Activated CD4-positive, alpha-beta T cell treated with anti-CD3 and anti-CD28 coated beads for 4 hours (primary cell): ENCODE measurements at places on chromosomes 6 and 20.

GRCh38 chr6:26087284-26088115, at the start of gene HFE:
Gene HFE (plus strand): TSS chr6:26087429. CDS start chr6:26087441, 12 bp downstream.
- peak; percentile 29 for DNase-seq

DNA sequence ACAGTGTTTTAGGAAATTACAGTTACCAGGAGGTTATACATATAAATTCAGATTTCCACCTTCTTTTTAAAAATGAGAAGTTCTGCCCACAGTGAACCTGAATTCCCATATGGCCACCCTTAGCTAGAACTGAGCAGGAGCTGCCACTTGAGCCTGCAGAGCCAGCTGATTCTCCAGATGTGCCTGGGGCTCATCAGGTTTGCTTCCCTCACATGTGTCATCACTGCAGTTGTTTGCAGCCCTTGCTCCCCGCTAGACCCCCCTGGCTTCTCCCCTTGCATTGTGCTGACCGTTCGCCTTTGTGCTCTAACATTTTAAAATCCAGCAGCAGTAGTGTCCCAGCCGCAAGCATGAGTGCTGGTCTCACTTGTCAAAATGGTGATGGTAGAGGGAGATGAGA, 131.1 kb downstream of the UTRN start:
- no peak for DNase-seq

DNA sequence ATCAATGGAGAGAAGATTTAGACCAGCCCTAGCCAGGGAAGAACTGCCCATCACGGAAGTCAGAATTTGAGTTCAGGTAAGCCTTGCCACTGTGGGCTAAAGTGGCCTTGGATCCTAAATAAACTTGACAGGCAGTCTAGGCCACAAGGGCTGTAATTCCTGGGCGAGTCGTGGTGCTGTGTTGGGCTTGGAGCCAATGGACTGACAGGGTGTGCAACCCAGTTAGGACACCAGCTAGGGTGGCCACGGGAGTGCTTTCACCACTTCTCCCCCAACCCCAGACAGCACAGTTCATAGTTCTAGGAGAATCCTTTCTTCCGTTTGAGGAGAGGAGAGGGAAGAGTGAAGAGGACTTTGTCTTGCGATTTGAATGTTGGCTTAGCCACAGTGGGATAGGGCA, 422.4 kb downstream of the DOK5 start:
- DNase-seq, result no peak

- no peak for DNase-seq
Observed at GRCh38 chr20:51381557-51381956, 161.0 kb downstream of the NFATC2 start.

- DNase-seq, result no peak
Observed at GRCh38 chr6:42821846-42822245, 40.0 kb downstream of the BICRAL start.

- no peak for DNase-seq
Observed at GRCh38 chr6:151804585-151805285, 2.7 kb upstream of the ESR1 start.

DNA sequence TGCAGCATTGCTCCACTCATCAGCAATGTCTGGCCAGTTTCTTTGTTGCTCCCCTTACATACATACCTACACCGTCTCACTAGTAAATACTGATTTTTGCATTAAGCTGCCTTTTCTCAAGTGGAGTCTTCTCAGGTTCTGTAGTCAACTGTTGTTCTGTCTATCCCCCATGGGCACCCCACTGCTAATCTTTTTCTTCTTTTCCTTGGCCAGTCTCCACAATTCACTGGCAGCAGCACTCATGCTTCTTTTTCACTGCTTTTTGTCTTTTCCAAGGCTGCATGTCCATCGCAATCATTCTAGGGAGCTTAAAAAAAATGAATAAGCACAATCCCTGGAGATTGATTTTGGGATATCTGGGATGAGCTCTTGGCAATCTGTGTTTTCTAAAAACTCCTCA, 10.3 kb upstream of the ERVFRD-1 start:
- DNase-seq, result no peak

GRCh38 chr20:52736507-52736906, 235.7 kb upstream of the TSHZ2 start:
- no peak for DNase-seq

DNA sequence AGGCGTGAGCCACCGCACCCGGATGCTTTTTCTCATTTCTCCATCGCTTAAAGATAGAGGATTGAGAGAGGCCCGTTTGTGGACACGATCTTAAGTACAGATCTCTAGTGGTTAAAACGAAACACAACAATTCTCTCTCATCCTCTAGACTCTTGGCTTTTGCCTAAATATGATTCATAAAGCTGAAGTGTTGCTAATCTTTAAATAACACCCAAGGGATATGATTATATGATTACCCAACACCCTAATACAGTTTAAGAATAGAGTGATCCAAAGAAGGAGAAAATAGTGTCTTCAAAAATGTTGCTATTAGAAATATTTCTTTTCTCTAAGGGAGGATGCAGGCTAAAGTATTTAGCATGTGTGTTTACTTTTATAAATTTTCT, 50.4 kb downstream of the MTHFD1L start:
- no peak for DNase-seq

DNA sequence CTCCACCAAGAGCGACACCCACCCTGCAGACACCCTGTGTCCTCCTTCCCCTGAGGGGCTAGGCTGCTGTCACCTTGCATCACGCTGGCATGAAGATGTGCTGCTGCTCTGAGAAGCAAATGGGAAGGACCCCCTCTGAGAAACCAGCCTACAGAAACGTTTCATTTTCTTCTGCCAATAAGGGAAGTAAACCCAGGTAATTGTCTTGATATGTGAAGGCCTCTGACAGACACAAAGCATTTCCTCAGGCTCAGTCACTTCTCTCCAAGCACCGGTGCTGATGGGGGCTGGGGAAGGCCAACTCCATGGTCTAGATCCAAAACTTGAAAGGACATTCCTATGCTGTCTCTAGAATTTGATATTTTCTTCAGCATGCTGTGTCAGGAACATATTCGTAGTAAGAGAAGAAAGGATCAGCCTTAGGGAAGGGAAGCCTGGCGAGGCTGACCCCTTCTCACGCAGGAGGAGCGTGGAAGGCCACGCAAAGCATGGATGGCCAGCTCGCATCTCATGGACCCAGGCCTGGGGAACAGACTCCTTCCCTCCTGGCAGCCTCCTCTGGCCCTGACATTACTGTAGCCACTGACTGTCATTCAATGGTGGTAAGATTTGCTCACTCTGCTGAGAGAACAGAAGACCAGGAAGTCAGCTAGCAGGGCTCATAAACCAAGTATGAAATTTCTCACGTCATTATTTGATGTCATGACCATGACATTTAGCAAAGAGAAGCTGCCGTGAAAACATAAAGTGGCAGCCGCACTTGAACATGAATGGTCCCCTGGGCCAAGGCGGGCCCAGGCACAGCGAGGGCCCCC, 20.4 kb downstream of the ACSS1 start:
- no peak for DNase-seq

DNA sequence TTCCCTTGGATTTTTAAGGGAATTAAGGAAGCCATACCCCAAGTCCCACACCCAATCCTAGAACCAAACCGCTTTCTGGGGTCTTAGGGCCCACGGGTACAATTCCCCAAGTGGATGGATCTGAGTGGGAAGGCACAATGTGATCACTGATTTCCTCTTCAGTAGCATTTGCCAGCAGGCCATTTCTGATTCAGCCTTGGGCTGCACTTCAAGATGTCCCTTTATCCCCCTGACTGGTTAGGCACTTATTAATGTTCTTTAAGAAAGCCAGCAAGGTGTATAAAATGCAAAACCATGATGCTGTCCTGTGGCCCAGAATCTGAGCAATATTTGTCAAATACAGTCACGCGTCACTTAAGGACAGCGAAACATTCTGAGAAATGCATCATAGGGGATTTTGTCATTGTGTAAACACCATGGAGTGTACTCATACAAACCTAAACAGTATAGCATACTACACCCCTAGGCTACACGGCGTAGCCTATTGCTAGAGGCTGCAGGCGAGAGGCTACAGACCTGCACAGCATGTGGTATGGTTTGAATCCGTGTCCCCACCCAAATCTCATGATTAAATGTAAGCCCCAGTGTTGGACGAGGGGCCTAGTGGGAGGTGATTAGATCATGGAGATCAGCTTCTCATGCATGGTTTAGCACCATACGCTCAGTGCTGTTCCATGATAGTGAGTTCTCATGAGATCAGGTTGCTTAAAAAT, 234.2 kb downstream of the NRN1 start:
- no peak for DNase-seq

DNA sequence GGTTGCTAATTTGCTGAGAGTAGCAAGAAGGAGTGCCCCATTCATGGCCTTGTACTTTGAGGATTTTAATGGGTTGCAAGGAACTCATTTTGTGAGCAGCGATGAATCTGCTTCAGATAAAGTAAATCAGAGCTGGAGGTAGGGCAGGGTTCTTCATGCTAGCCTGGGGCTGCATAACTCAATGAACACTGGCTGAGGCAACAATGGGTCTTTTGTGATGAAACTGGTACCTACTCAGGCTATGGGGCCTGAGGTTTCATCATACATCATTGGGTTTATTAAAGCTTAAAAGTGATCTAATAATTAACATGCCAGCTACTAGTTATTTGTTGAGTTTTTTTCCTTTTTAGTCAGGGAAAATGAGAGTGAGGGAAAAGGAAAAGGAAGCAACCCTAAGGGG, 106.9 kb downstream of the FAM50B start:
- no peak for DNase-seq

- no peak for DNase-seq
Observed at GRCh38 chr6:121885399-121886152, 450.1 kb downstream of the GJA1 start.

DNA sequence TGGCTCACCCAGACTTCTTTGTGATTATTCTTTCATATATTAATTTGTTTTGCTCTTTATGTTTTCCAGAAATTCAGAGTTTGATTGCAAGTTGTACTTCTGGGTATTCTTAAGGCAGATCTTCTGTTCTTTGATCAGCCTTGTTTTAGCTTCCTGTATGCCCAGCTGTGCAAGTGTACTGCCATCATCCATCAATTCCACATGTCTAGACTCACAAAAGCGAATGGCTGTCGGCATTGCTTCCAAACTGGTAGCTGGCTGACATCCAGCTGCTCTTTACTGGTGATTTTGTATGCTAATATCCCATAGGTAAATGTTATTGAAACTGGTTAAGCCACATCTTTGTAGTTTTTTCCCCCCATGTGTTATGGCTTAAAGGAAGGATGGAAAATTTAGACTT, 1084.8 kb upstream of the CITED2 start:
- no peak for DNase-seq

- no peak for DNase-seq
Observed at GRCh38 chr6:159854959-159855358, 35.8 kb upstream of the MAS1 start.

DNA sequence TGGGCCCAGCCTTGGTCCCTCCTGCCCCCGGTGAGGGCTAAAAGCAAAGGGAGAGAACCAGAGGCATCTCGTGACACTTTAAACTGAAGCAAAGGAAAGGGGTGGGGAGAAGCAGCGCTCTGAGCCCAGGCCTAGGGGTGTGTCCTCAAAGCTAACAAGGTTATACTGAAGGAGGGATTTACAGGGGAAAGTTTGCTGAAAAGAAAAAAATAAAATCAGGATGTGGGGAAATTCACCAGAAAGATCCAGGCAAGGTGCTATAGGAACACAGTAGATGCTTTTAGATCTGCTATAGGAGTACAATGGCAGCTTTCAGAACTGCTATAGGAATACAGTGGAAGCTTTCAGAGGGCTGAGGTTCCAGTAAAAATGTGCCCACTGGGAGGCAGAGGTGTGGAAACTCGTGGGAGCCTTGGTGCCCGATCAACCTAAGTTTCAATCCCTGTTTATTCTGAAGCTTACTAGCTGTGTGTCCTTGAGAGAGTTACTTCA, at the start of gene COL9A1:
Gene COL9A1 (minus strand): TSS at position 51 of the 492 bp plus-strand sequence. CDS start 160 bp downstream, outside the sequence.
- DNase-seq, result no peak

DNA sequence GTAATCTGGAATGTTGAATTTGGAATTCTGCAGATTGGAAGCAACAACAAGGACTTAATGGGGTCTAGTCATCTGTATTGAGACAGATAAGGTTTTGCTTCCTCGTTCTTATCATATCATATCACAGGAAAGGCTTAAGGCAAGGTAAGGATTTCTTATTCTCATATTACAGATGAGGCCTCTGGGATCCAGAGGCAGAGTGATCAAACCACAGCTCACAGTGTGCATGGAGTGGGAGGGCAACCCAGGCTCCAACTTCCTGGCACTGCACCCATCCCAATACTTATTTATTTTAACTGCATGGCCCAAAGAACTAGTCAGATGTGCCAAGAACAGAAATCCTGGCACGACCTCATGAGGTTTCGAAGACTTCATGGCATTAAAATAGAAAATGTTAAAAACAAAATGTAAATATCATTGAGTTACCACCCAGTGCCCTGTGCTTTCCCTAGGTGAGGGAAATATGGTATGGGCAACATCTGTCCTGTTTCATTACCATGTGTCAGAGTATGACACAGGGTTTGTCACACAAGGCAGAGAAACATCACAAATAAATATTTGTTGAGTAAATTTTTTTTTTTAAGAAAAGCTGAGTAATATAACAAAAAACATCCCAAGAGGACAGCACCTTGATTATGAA, 191.9 kb downstream of the ISM1 start:
- DNase-seq, result no peak

GRCh38 chr20:52985687-52986086, 13.5 kb downstream of the TSHZ2 start:
- DNase-seq, result no peak
